ENCODE measurements at places on chromosomes 5 and 9. TPM values are rescaled to one million over a fixed set of nuclear protein-coding genes. Genes with fewer than 3 reads are reported as not detected.

DNA sequence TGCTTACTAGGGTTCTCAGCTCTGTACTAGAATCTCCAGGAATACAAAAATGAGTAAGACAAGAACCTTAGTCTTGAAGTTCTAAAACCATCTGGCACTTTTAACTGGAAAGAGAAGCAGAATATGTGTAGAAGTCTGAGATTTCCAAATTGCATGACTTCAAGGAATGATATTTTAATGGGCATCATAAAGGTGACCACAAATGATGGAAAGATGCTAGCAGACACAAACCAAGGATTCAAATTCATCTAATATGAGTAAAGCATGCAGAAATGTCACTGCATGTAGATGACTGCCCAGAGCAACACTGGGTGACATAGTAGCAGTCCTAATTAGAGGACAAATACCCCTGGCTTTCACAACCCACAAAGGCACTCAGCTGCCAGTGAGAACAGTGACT, 117.2 kb downstream of the RPS23 start:
- DNase-seq = no peak

GRCh38 chr5:58317009-58317408, 142.9 kb downstream of the PLK2 start:
- no peak for DNase-seq

GRCh38 chr5:8829323-8830029, 716.4 kb downstream of the SEMA5A start:
- peak; percentile 96 for DNase-seq

GRCh38 chr9:89260525-89260924, 50.5 kb upstream of the CKS2 start:
- no peak for DNase-seq

DNA sequence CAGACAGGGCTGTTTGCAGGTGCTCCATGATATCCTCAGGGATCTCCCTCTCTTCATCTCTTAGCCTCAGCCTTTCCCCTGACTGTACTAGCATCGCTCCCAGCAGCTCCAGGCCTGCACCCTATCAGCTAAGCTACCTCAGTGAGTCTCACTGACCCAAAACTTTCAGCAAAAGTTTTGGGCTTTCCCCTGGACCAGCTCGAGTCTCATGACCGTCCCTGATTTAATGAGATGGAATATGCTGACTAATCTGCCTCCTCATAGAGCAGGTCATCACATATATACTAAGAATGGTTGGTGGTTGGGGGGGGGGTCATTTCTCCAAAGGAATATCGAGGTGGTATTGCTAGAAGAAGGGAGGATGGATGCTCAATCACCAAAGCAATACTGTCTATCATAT, 151.5 kb downstream of the NR3C1 start:
- no peak for DNase-seq

- no peak for DNase-seq
Measured at GRCh38 chr5:180069589-180070247, 1.8 kb downstream of the RNF130 start.

- DNase-seq = no peak
Measured at GRCh38 chr9:27433631-27434325, 90.3 kb upstream of the IFNK start.

GRCh38 chr5:55608595-55609349, 74.0 kb upstream of the PLPP1 start:
- DNase-seq = no peak

- peak; percentile 48 for DNase-seq
Measured at GRCh38 chr9:91426123-91426745, 2.6 kb upstream of the NFIL3 start.

Gene JADE2
- 23.5 TPM for polyA plus RNA-seq

Gene IFNA21
- polyA plus RNA-seq = not detected

Gene GADD45G
- polyA plus RNA-seq = 0.08 TPM

Gene NUDT12
- polyA plus RNA-seq = 5.2 TPM

Gene ZNF79
- 6.3 TPM for polyA plus RNA-seq

Gene GTF3C5
- 54.9 TPM for polyA plus RNA-seq

Gene TRIM36
- 3.5 TPM for polyA plus RNA-seq

Gene ENG
- polyA plus RNA-seq = 15.1 TPM

Data from mammary epithelial cell (primary cell).